ENCODE measurements at places on chromosomes 7 and 10.

- no peak for DNase-seq
These were observed 163.3 kb downstream of the USP6NL start for GRCh38 chr10:11448190-11448544.

- no peak for DNase-seq
These were observed 34.6 kb downstream of the PSAP start for GRCh38 chr10:71816421-71816851.

DNA sequence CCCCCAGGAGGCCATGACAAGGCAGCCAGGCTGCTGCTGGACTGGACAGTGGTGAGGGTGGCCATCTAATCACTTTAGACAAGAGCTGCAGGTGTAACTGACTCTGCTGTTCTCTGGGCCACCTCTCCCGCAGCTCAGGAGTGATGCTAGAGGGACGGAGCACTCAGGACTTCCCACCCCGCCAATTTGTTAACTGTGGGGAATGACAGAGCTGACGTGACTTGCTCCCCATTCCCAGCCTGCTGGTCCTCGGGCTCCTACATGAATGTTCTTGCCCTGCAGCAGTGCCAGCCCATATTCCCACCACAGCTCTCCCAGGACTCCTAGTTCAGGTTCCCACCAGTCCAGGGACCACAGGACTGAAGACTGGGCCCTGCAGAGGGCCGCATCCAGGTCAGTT lies 16.7 kb upstream of the NPFFR1 start:
- DNase-seq = no peak

- DNase-seq = no peak
These were observed 190.1 kb upstream of the AGR3 start for GRCh38 chr7:17071866-17072265.

- no peak for DNase-seq
These were observed 96.4 kb downstream of the MARCHF5 start for GRCh38 chr10:92387289-92387940.

DNA sequence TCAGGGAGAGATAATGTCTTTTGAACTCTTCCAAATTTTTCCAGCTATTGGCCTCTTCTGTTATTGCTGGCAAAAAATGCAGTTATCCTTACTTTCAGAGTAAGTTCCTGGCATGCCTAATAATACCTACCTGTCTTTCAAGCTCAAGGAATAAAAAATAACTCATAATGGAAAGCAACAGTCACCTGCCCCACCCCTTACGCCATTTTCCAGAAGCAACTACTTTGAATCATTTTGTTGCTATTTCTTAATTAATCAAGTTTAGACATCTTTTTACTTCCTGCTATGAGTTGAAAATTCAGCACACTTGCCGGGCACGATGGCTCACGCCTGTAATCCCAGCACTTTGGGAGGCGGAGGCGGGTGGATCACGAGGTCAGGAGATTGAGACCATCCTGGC lies 23.0 kb upstream of the CDK13 start:
- DNase-seq = no peak

DNA sequence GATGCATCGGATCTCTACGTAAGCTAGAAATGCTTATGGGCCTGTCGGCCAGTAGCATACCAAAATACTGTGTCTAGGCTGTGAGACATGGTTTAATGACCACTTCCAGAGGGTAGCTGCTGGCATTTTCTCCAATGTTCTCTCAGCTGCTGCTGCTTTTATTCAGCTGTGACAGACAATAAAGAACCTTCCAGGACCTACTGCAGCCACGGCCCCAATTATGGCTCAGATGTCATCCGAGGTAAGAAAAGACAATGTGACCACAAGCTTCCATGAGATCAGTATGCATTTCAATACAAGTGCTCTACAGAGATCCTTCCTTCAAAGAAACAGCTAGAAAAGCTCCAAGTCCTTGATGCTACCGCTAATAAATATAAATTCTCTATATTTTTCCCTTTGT lies 256.2 kb downstream of the SDHAF3 start:
- no peak for DNase-seq

GRCh38 chr10:129222436-129222835 lies 244.6 kb upstream of the MGMT start:
- DNase-seq = no peak

All from left ventricle myocardium inferior (tissue), 1 donor.